ENCODE measurements at places on chromosomes 7 and 10. TPM values are rescaled to one million over a fixed set of nuclear protein-coding genes. Genes with fewer than 3 reads are reported as not detected.

Gene FAM25A
- not detected for total RNA-seq

- no peaks in the 10 kb centered on the region for H3K4me1 ChIP-seq
- no peak for DNase-seq
- H3K27ac ChIP-seq: no peak overlapping the region
- H3K27me3 ChIP-seq: no peaks in the 10 kb centered on the region
- H3K4me3 ChIP-seq: no peak overlapping the region
Observed at GRCh38 chr10:59577984-59578383, 131.7 kb downstream of the SLC16A9 start.

DNA sequence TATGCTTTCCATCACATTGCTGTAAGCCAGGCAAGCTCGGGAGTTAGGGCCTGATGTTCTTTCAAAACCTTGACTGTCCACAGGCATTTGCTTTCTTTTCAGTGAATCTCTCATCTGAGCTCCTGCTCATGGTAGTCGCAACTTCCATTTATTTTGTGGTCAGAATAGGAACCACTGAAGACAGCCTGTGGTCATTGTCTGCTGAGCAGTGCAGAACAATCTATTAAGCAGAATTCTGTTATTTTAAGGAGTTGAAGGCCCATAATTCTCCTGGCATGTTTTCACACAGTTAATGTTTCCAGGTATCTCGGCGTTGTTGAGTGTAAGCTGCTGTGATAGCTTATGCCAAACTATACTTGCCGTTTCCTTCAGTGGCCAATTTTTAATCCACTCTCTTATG lies 491.1 kb upstream of the AKR1E2 start:
- no peaks in the 10 kb centered on the region for H3K27me3 ChIP-seq
- no peak overlapping the region for H3K4me3 ChIP-seq
- H3K36me3 ChIP-seq: no peaks in the 10 kb centered on the region
- peaks cover 10% of the 10 kb centered on the region for H3K4me1 ChIP-seq

Gene CTTNBP2
- total RNA-seq: 3.0 TPM

- H3K27ac ChIP-seq: peak overlapping the region; percentile 96
- H3K4me3 ChIP-seq: no peak overlapping the region
- H3K4me1 ChIP-seq: peaks cover 66% of the 10 kb centered on the region
- H3K27me3 ChIP-seq: no peaks in the 10 kb centered on the region
- H3K36me3 ChIP-seq: no peaks in the 10 kb centered on the region
- no peak for DNase-seq
Observed at GRCh38 chr10:77593771-77594470, 43.7 kb downstream of the KCNMA1 start.

GRCh38 chr7:103877565-103877964 lies 111.9 kb downstream of the RELN start:
- no peaks in the 10 kb centered on the region for H3K36me3 ChIP-seq
- no peaks in the 10 kb centered on the region for H3K4me1 ChIP-seq
- H3K27ac ChIP-seq: no peak overlapping the region
- DNase-seq: no peak
- H3K4me3 ChIP-seq: no peak overlapping the region

- H3K27ac ChIP-seq: no peak overlapping the region
- no peaks in the 10 kb centered on the region for H3K4me1 ChIP-seq
- no peaks in the 10 kb centered on the region for H3K36me3 ChIP-seq
- H3K4me3 ChIP-seq: no peak overlapping the region
- no peaks in the 10 kb centered on the region for H3K27me3 ChIP-seq
Observed at GRCh38 chr10:49634069-49634660, 20.3 kb downstream of the CHAT start.

Gene PTF1A
- not detected for total RNA-seq

Gene IGFBP3
- total RNA-seq: 763 TPM

Gene HGF
- 11.7 TPM for total RNA-seq

- peaks cover 3% of the 10 kb centered on the region for H3K4me1 ChIP-seq
- peak within 1 kb of the TSS; percentile 83 for H3K27ac ChIP-seq
- peak within 1 kb of the TSS; percentile 69 for H3K4me3 ChIP-seq
- H3K27me3 ChIP-seq: no peaks in the 10 kb centered on the region
Observed at GRCh38 chr7:27151931-27152815, at the start of gene HOXA3. Gene HOXA3, minus strand, starts transcription at chr7:27152583. Its CDS starts 41,943 bp downstream, at chr7:27110640.

GRCh38 chr7:108313086-108313485 lies 143.2 kb downstream of the NRCAM start:
- no peak for DNase-seq
- no peaks in the 10 kb centered on the region for H3K27me3 ChIP-seq
- no peaks in the 10 kb centered on the region for H3K4me1 ChIP-seq
- no peak overlapping the region for H3K4me3 ChIP-seq
- H3K27ac ChIP-seq: no peak overlapping the region

DNA sequence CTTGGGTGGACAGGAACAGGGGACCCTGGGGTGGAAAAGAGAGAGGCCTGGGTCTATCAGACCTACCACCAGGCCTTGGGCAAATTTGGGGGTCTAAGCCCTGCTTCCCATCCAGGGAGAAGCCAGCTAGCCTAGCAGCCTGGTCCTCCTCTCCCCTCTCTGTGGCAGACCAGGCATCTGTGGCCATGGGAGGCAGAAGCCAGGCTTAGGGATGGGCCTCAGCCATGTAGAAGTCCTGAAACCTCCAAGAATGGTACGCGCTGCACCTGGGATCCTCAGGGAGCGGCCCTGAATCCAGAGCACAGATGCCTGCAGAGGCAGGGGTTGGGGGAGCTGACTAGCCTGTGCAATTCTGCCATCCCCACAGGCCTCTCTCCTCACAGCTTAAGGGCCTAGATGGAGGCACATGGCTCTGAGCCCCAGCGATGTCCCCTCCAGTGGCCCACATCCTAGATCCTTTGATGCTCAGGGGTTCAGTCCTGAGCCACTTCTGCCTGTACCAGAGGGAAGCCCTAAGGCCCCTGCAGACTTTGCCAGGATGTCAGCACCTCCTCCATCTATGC lies 21.2 kb downstream of the GRID1 start:
- DNase-seq: no peak
- no peak overlapping the region for H3K4me3 ChIP-seq
- H3K27me3 ChIP-seq: no peaks in the 10 kb centered on the region
- H3K36me3 ChIP-seq: no peaks in the 10 kb centered on the region
- no peaks in the 10 kb centered on the region for H3K4me1 ChIP-seq

GRCh38 chr10:113680190-113681111 lies 739 bp downstream of the CASP7 start:
- no peaks in the 10 kb centered on the region for H3K4me1 ChIP-seq
- H3K36me3 ChIP-seq: no peaks in the 10 kb centered on the region
- H3K27me3 ChIP-seq: no peaks in the 10 kb centered on the region
- peak overlapping the region; percentile 96 for H3K27ac ChIP-seq
- H3K4me3 ChIP-seq: peak overlapping the region; percentile 94

Gene FAM25C
- not detected for total RNA-seq

Gene SIRT1
- 7.6 TPM for total RNA-seq

DNA sequence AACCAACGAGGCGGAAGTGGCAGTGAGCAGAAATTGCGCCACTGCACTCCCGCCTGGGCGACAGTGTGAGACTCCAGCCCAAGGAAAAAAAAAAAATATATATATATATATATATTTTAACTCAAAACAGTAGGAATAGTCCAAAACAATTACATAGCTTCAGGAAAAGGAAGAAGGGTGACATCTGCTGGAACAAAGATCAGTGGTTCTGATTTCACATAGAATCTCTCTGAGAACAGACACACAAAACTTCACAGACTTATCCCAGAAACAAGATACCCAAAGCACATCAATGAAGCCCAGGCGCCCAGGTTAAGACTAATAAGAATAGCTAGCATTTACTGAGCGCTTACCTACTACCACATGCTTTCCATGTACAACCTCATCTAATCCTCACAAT lies 45.0 kb downstream of the DNMBP start:
- H3K36me3 ChIP-seq: peaks cover 19% of the 10 kb centered on the region
- no peak overlapping the region for H3K4me3 ChIP-seq
- H3K4me1 ChIP-seq: no peaks in the 10 kb centered on the region
- no peaks in the 10 kb centered on the region for H3K27me3 ChIP-seq

- peak overlapping the region; percentile 38 for H3K27ac ChIP-seq
- H3K27me3 ChIP-seq: no peaks in the 10 kb centered on the region
- H3K4me3 ChIP-seq: no peak overlapping the region
- H3K36me3 ChIP-seq: peaks cover 13% of the 10 kb centered on the region
- DNase-seq: no peak
Observed at GRCh38 chr10:110137142-110137545, 70.3 kb upstream of the MXI1 start.

DNA sequence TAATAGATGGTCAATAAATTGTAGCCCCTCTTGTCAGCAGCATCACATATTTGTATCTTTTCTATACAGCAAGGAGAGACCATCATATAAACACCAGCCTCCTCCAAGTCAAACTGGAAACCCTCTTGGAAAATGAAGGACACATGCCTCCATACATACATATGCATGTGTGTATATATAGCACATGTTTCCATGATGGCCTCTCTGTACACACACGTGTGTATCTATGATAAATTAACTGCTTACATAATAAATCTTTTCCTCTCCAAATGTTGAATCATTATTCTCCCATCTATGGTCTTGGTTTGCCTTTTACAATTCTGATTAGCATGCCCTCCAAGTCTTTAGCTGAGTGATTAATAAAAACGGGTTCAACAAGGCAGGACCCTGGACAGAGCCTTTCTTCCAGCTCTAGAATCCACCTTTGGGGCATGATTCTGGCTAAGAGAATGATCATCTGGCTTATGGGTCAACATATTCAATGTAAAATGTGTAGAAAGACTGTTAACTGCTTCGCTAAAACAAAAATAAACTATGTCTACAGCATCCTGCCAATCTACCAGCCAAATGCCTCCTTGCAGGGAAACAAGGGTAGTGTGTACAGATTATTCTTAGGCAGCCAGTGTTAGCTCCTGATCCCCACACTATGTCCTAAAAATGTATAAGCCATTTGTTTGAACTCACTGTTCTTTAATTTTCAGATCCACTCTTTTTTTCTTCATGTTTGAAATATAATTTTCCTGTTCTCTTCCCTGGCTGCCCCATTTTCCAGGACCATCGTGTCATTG lies 70.0 kb downstream of the CRTAC1 start:
- H3K4me3 ChIP-seq: no peak overlapping the region
- no peaks in the 10 kb centered on the region for H3K36me3 ChIP-seq
- no peaks in the 10 kb centered on the region for H3K4me1 ChIP-seq
- no peak overlapping the region for H3K27ac ChIP-seq
- DNase-seq: no peak

Gene CYP3A7
- not detected for total RNA-seq

GRCh38 chr10:93336110-93336509 lies 146.0 kb downstream of the MYOF start:
- no peaks in the 10 kb centered on the region for H3K27me3 ChIP-seq
- H3K4me3 ChIP-seq: no peak overlapping the region
- no peak for DNase-seq
- no peaks in the 10 kb centered on the region for H3K4me1 ChIP-seq
- H3K36me3 ChIP-seq: peaks cover 85% of the 10 kb centered on the region
